Foreskin fibroblast (primary cell): ENCODE measurements at places on chromosomes 6 and 20.

DNA sequence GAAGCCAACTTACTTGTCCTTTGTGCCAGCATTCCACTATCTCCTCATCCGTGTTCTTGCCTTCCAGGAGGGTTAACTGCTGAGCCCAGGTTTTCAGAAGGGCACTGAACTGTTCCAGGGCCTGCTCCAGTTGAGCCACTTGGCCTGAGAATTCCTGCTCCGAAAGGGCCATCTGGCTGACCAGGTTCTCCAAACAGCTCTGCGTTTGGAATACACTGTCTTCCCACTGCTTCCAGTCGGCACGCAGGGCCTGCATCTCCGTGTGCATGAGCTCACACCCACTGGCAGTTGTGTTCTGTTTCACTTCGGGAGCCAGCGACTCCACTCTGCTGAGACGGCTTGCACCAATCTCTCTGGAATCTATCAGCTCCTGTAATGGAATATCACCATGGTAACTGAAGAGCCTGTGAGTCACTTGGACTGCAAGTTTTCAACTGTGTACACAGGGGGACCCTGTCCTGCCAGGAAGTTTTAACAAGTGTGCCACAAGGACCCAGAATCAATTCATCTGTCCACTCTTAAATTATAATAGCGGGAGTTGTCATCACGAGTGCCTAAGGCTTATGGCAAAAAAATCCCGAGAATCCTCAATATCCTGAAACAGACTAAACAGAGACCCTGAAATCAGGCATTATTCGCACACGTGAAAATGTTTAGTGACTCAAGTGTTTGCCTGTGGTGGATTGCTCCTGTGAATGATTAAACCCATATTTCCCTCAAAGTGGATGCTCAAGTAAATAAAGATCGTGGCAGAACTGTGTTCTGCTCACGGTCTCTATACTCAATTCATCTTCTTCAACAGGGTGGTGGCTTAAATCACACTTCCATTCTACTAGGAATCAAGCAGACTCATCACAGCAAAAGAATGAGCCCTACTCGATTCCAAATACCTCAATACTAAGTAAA is 255.9 kb downstream of the SYNE1 start:
- peak; percentile 93 for DNase-seq

DNA sequence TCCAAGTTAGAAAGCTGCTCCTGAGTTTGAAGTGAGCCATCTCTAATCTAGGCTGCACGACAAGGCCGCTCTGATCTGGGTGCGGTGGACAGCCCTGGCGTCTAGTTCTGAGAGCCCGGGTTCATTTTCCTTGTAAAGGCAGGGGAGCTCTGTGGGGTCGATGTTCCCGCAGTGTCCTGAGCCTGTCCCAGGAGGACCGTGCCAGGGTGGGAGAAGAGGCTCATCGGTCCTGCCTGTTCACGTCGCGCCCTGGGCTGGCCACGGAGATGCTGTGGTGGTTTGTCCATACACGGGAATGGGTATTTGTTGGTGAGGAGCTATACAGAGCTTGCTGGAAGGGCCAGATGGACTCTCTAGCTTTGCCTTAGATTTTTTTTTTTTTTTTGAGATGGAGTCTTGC is 27.0 kb downstream of the PSMG4 start:
- no peak for DNase-seq

DNA sequence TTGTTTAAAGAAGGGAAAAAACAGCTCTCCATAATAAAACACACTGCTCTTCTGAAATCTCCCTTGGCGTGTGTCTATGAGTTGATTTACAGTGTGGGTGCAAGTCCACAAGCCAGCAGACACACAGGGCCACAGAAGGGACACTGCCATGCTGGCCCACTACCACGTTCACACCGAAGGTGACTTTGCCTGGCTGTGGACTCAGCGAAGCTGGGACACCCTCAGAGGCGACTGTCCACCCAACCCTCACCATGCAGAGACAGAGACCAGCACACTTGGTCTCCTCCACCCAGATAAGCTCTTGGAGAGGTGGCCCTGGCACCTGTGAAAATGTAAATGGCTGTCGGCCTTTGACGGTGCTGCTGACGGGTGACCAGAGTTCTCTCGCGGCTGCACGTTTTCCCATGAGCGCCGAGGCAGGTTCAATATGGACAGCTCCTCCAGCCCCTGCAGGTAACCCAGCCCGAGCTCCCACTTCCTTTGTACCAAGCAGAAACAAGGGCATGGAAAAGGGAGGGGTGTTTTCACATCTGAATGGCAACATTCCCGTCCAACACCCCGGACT is 78.0 kb downstream of the YTHDF1 start:
- no peak for DNase-seq

GRCh38 chr6:129546702-129547101 is 163.3 kb downstream of the ARHGAP18 start:
- no peak for DNase-seq

- peak; percentile 20 for DNase-seq
These were observed 78.4 kb downstream of the ADTRP start for GRCh38 chr6:11700118-11700718.

DNA sequence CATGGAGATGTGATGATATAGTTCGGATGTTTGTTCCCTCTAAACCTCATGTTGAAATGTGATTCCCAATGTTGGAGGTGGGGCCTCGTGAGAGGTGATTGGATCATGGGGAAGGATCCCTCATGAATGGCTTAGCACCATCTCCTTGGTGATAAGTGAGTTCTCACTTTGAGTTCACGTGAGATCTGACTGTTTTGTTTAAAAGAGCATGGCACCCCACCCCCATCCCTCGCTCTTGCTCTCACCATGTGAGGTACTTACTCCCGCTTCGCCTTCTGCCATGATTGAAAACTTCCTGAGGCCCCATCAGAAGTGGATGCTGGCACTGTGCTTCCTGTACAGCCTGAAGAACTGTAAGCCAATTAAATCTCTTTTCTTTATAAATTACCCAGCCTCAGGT is 10.9 kb downstream of the SLC32A1 start:
- DNase-seq = no peak

DNA sequence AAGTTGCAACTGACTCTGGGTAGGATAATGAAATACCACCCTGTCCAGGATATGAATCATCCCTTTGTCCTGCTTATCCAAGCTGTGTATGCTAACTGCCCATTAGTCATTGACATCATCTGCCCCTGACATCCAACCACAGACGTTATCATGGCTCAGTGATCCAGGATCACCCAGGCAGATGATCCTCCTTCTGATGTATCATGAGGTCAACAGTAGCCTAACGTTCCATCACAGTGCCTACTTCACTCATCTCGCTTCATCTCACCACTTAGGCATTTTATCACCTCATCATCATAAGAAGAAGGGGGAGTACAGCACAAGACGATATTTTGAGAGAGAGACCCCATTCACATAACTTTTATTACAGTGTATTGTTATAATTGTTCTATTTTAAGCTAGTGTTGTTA is 13.4 kb upstream of the BTN3A2 start:
- peak; percentile 98 for DNase-seq

DNA sequence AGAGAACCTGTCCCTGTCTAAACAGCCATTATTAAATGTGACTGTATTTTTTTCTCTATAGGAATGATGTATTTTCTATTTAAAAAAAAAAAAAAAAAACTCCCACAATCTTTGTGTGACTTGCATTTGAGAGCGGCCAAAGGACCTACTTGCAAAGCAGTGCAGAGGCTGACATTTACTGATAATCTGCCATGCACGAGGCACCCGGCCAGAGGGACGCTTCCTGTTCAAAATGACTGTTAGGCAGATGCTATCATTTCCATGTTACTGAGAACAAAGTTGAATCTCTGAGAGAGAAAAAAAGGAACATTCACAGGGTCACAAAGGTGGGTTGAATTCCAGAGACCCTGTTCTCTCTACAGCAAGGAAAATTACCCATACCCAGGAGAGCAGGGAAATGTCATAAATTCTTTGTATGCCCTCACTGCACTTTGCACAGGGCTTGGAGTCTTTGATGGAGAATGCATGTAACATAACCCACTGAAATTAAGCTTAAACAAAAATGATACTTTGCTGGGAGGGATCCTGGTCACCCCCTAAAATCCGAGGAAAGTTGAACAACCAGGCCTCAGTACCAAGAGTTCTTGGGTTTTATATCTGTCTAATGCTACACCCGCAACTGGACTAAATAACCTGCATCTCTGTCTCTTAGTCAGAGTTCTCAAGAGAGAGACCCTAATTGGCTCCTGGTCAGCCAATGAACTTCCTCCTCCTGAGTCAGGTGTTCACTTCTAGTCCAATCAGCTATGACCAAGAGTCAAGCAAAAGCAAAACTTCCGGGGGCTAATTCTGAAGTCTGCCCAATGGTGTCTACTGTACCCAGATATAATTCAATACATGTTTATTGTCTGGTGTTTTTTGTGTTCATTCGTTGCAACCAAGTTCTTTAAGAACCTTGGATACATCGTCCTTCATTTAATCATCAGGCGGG is 61.2 kb downstream of the GCLC start:
- DNase-seq = peak; percentile 57

GRCh38 chr20:39960522-39961428 is 728.3 kb downstream of the MAFB start:
- no peak for DNase-seq

- peak; percentile 39 for DNase-seq
These were observed 178.7 kb downstream of the OTOR start for GRCh38 chr20:16926626-16927430.

GRCh38 chr6:52664186-52664990 is 6.5 kb upstream of the TMEM14A start:
- DNase-seq = peak; percentile 95

DNA sequence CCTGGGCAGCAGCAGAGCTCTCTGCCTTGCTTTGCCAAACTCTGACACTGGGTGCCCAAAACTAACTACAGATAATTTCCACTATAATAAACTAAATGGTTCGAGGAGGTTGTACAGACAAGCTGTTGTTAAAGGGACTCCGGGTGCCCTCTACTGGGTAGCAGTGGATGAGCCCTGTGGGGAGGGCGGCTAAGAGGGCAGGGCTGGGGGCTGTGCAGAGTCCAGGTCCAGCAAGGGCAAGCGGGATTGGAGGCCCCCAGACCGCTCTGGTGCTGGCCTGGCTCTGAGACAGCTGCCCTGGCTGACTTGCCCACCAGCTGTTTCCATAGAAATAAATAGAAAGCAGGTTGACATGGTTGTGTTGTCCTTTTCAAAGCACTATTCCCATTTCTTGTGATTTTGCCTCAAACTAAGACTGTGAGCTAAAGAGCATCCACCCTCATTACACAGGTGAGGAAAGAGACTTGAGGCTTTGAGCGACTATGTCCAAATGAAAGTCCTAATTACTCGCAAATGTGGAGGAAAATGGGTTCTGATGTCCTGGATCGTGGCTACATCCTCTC is 167.6 kb upstream of the CST7 start:
- DNase-seq = peak; percentile 16

DNA sequence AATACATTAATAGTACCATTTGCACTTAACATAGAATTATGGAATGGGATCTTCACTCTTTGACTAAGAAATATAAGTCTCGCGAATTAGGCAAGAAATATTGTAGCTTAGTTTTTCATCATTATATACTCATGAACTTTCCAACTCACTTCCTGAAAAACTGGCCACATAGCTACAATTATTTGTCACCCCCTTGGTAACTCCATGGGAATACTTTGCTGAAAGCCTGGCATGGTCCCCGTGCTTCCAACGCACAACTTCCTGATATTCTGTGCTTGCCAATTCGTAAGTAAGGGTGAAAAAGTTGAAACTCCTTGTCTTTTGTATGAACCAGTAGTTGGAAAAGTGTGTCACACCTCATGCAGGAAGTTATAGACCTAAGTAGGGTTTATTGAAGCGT is 23.7 kb upstream of the HLA-DQA1 start:
- no peak for DNase-seq

DNA sequence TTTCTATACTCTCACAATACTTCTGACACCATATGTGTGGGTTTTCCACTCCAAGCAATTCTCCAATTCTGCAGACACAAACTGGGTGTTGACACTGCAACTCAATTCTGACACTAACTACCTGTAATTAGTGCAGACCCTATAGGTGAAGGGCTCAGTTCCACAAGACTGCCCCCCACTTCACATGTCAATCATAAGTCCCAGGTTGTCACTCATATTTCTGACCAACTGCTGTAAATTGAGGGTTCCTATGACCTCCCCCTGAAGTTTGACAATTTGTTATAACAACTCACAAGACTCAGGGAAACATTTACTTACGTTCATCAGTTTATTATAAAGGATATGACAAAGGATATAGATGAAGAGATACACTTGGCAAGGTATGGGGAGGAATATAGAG is 18.3 kb downstream of the GPX6 start:
- DNase-seq = no peak

GRCh38 chr6:42294759-42295158 is 77.1 kb upstream of the MRPS10 start:
- DNase-seq = peak; percentile 74

- no peak for DNase-seq
These were observed 44.5 kb upstream of the RPS6KA2 start for GRCh38 chr6:166671434-166672081.

DNA sequence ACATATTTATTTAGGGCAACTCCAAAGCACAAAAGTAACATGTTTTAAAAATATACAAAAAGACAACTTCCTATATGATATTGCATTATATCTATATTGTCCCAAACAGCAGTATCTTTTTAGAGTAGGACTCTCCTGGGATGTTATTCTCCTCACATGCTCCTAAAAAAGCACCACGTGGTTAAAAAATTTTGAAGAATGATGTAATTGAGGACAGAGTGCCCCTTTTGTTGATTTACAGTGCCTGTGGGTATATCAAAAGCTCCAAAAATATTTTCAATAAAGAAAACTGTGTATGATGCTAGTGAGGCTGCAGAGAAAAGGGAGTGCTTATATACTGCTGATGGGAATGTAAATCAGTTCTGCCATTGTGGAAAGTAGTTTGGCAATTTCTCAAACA is 130.3 kb upstream of the HDAC2 start:
- DNase-seq = no peak

DNA sequence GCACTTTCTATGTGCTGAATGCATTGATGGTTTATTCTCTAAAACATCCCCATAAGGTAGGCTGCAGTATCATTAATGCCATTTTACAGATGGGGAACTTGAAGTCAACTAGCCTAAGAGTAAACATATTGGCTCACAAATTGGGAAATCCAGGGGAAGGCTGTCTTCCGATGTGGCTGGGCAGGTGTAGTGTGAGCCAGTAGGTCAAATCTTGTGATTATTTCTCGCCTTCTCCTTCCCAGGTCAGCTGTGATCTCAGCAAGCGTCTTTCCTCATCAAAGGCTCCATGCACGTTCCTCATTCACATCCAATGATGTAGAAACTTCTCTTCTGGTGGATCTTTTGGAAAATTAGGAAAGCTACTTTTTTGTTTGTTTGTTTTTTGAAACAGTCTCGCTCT is 94.1 kb upstream of the SHLD1 start:
- DNase-seq = no peak
